Thoracic aorta (tissue), 2 donors: ENCODE measurements at places on chromosomes 11 and 22.

DNA sequence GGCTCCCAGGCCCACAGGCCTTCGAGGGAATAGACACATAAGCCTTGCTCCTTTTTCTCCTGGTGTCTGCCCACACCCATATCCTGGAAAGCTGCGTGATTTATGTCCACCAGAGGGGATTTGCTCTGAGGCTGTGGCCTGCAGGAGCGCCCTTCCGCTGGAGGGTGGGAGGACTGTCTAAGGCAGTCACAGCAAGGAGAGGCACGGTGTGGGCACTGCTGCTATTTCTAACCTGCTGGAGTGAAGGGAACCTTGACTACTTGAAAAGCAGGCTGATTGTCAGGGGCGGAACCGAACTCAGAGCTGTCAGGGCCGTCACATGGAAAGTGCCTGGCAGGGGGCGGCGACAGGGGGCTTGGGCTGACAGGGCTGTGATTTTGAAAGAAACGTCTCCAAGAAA, 3.7 kb downstream of the UPB1 start:
- no peaks in the 10 kb centered on the region for H3K36me3 ChIP-seq
- DNase-seq = no peak
- no peak overlapping the region for H3K27ac ChIP-seq
- H3K4me1 ChIP-seq = peaks cover 10% of the 10 kb centered on the region
- H3K4me3 ChIP-seq = no peak overlapping the region
- peaks cover 5% of the 10 kb centered on the region for H3K27me3 ChIP-seq

DNA sequence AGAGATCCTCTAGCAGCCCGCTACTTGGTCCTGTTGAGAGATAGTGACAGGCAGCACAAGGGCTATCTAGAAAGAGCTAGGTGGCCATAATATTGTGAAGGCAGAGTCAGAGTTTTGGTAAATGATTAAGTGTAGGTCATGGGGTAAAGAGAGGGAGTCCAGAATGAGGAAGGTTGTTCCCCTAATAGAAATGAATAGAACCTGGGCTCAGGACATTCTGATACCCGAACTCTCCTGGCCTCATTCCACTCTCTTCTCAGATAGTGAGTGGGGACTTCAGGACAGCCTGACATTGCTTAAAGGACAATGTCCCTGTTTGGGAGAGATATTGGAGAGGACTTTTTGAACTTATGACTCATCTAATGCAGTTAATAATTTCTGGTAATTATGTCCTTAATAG, 20.6 kb downstream of the SLC5A1 start:
- no peaks in the 10 kb centered on the region for H3K27me3 ChIP-seq
- no peak for DNase-seq
- H3K4me3 ChIP-seq = no peak overlapping the region
- no peaks in the 10 kb centered on the region for H3K36me3 ChIP-seq
- H3K27ac ChIP-seq = no peak overlapping the region

- no peaks in the 10 kb centered on the region for H3K36me3 ChIP-seq
- no peak for DNase-seq
- no peak overlapping the region for H3K27ac ChIP-seq
- no peak overlapping the region for H3K4me3 ChIP-seq
- no peaks in the 10 kb centered on the region for H3K4me1 ChIP-seq
These were observed 185.4 kb upstream of the CNTN5 start for GRCh38 chr11:98835335-98835734.

DNA sequence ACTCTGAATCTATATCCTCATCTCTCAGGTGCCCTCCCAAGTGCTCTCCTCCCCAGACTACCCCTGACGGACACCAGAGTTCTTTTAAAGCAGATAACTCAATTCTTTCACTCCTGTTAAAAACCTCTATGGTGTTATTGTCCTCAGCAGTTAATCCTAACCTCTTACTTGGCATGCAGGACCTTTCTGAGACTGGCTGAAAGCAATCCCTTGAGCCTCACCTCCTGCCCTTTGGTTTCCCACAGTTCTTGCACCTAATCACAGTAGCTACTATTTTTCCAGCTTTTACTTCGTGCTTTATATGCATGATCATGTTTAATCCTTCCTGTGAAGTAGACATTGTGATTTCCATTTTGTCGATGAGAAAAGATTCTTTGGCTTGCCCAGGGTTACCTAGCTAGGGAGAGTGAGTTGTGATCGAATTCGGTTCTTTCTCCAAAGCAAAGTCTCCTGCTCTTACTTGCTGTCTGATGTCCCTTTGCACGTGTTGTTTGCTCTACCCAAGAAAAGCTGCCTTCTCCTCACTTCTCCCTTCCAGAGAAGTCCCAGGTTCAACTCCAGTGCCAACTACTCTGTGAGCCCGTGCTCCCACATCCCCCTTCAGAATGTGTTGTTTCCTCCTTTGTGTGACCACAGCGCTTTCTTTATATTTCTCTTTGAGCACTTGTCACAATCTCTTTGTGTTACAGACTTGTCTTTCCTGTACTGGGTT, 2.1 kb downstream of the UBE2L3 start:
- H3K4me3 ChIP-seq = peak overlapping the region; percentile 3
- DNase-seq = no peak
- H3K4me1 ChIP-seq = peaks cover 63% of the 10 kb centered on the region
- H3K36me3 ChIP-seq = no peaks in the 10 kb centered on the region
- no peak overlapping the region for H3K27ac ChIP-seq

DNA sequence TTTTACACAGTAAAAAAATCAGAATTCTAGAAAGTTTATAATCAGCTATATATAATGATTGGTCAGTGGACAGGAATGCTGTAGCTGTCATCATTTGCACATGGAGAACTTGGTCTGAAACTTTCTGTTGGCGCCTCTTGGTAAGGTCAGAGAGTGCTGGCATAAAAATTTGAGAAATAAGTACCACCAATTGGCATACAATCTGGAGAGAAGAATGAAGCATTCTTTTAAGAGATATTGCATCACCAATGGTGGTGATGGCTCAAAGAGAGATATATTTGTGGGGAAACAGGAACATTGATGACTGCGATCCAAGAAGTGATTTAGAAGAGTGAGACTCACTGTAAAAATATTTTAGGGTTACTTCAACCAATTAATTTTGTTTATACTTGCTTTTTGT, 19.8 kb upstream of the OOSP1 start:
- no peaks in the 10 kb centered on the region for H3K4me1 ChIP-seq
- no peak overlapping the region for H3K27ac ChIP-seq
- DNase-seq = no peak
- H3K4me3 ChIP-seq = no peak overlapping the region

GRCh38 chr11:34887260-34887659, 28.9 kb downstream of the APIP start:
- H3K36me3 ChIP-seq = no peaks in the 10 kb centered on the region
- H3K27me3 ChIP-seq = no peaks in the 10 kb centered on the region
- DNase-seq = no peak
- no peak overlapping the region for H3K4me3 ChIP-seq
- no peak overlapping the region for H3K27ac ChIP-seq

DNA sequence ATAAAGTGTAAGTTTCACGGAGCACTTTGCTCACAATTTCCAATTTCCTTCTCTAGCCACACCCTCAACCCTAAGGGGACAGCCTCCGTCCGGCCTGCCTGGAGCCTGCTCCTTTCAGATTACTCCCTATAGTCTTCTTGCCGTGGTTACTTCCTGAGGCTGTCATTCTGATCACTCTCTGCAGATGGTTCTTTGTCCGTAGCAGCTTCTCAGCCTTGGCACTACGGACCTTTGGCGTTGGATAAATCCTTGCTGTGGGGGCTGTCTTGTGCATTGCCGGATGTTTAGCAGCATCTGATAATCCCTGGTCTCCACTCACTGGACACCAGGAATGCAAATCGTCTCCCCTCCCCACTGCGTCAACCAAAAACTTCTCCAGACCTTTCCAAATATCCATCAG, 447.5 kb upstream of the KIRREL3 start:
- H3K27ac ChIP-seq = no peak overlapping the region
- H3K36me3 ChIP-seq = no peaks in the 10 kb centered on the region
- no peaks in the 10 kb centered on the region for H3K27me3 ChIP-seq
- H3K4me3 ChIP-seq = no peak overlapping the region
- peaks cover 7% of the 10 kb centered on the region for H3K4me1 ChIP-seq
- DNase-seq = no peak

GRCh38 chr22:16609548-16610261, 17.1 kb upstream of the CCT8L2 start:
- H3K27ac ChIP-seq = no peak overlapping the region
- no peaks in the 10 kb centered on the region for H3K4me1 ChIP-seq
- peak overlapping the region; percentile 64 for H3K4me3 ChIP-seq
- H3K27me3 ChIP-seq = no peaks in the 10 kb centered on the region
- DNase-seq = no peak

GRCh38 chr11:122724520-122724919, 69.0 kb downstream of the UBASH3B start:
- no peak overlapping the region for H3K4me3 ChIP-seq
- no peak for DNase-seq
- no peaks in the 10 kb centered on the region for H3K27me3 ChIP-seq
- no peaks in the 10 kb centered on the region for H3K36me3 ChIP-seq
- H3K27ac ChIP-seq = no peak overlapping the region
- H3K4me1 ChIP-seq = no peaks in the 10 kb centered on the region

DNA sequence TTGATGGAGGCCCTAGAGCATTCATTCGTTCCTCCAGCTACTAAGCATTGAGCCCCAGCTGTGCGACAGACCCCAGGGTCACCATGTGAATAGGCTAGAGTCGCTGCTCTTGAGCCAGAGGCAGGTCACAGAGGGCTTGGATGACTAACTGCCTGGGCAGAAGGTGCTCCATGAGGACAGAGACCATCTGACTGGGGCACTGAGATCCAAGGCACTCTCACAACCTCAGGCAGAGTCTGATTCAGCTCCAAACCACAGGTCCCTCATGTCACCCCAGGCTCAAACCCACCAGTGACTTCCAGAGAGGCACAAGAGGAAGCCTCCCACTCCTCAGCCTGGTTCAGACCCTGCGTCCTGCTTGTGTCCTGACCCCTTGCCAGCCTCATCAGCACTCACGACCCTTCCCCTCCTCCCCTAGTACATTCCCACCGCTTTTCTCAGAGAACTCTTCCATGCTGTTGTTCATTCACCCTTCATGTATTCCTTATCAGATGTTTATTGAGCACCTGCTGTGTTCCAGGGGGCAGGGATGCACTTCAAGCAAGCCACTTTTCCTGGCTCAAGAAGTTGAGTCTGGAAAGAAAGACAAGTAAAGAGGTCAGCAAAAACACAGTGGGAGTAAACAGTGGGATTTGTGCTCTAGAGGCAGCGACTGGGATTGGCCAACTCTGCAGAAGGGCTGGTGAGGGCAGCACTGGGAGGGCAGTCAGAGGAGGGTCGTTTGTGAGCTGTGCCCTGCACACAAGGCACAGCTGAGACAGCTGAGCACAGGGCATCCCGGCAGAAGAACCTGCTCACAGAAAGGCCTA, 9.3 kb downstream of the OAF start:
- peaks cover 22% of the 10 kb centered on the region for H3K4me1 ChIP-seq
- no peak overlapping the region for H3K27ac ChIP-seq

DNA sequence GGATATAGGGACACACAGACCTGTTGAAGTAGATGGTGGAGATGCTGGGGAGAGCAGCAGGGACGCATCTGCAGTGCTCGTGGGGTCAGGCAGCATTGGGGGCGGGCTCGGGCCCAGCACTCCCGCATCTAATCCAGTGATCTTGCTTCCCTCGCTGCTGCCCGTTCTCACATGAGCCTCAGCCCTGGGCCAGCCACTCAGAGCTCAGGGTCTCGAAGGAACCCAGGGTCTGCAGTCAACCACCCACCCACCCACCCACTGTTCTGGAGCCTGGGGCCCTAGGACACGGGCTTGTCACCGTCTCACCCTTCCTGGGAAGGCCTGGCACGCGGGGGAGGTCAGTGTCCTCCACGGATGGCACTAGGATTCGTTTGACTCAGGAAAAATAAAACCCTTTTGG, 406.0 kb downstream of the TBC1D22A start:
- H3K36me3 ChIP-seq = peaks cover under 1% of the 10 kb centered on the region
- no peak overlapping the region for H3K4me3 ChIP-seq
- H3K4me1 ChIP-seq = no peaks in the 10 kb centered on the region
- no peak overlapping the region for H3K27ac ChIP-seq
- no peak for DNase-seq

- no peak overlapping the region for H3K27ac ChIP-seq
- no peak overlapping the region for H3K4me3 ChIP-seq
- no peaks in the 10 kb centered on the region for H3K4me1 ChIP-seq
These were observed 132.8 kb upstream of the PITPNB start for GRCh38 chr22:28051787-28052356.

- peaks cover 45% of the 10 kb centered on the region for H3K4me1 ChIP-seq
- no peaks in the 10 kb centered on the region for H3K27me3 ChIP-seq
- no peak overlapping the region for H3K27ac ChIP-seq
- no peaks in the 10 kb centered on the region for H3K36me3 ChIP-seq
These were observed 15.5 kb downstream of the ARVCF start for GRCh38 chr22:20001082-20001638.

DNA sequence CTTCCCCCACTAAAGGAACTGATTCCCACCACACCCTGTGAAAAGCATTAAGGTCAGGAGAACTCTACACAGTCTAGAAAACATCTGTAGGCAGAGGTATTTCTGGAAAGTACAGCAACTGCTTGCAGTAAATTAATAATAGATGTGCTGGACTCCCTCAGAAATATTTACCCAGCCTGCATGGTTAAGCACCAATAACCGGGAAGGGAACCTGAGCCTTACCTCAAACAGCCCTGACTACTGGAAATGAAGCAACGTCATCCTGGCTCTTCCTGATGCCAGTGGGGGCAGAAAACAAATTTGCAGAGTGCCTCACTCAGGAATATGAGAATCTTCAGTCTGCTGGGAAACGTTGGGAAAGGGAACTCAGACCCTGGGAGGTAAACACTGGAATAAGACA, 318.1 kb downstream of the TENM4 start:
- H3K4me1 ChIP-seq = no peaks in the 10 kb centered on the region
- no peak overlapping the region for H3K27ac ChIP-seq
- no peaks in the 10 kb centered on the region for H3K36me3 ChIP-seq
- no peak overlapping the region for H3K4me3 ChIP-seq
- no peak for DNase-seq
- H3K27me3 ChIP-seq = no peaks in the 10 kb centered on the region

- no peak overlapping the region for H3K27ac ChIP-seq
- no peaks in the 10 kb centered on the region for H3K27me3 ChIP-seq
- H3K36me3 ChIP-seq = no peaks in the 10 kb centered on the region
- no peaks in the 10 kb centered on the region for H3K4me1 ChIP-seq
These were observed 62.2 kb downstream of the PKNOX2 start for GRCh38 chr11:125226706-125227105.

DNA sequence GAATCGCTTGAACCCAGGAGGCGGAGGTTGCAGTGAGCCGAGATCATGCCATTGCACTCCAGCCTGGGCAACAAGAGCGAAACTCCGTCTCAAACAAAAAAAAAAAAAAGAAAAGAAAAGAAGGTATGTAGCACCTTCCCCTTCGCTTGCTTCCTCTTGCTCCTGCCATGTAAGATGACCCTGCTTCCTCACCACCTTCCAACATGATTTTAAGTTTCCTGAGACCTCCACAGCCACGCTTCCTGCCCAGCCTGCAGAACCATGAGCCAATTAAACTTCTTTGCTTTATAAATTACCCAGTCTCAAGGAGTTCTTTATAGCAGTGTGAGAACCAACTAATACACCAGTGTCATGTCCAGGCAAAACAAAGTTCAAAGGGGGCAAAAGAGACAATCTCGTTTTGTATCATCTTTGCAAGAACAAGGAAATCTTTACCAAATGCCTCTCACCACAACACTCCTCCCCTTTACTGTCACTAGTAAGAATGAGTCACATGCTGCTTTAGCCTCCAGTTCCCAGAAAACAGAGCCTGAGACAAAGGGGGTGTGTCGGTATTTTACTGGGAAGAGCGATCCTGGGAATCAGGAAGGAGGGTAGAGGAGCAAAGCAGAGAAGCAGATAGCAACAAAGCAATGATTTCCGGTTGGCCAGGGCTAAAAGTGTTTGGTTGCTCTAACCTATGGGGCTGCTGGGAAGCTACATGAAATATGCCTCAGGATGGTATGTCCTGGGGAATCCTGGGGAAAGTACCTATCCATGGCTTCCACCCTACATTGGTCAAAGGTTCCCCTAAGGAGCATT, 10.5 kb upstream of the MCHR1 start:
- no peak overlapping the region for H3K4me3 ChIP-seq
- no peak for DNase-seq
- peaks cover 36% of the 10 kb centered on the region for H3K4me1 ChIP-seq
- no peaks in the 10 kb centered on the region for H3K27me3 ChIP-seq
- no peak overlapping the region for H3K27ac ChIP-seq
